ENCODE measurements at places on chromosomes 2 and 18.

DNA sequence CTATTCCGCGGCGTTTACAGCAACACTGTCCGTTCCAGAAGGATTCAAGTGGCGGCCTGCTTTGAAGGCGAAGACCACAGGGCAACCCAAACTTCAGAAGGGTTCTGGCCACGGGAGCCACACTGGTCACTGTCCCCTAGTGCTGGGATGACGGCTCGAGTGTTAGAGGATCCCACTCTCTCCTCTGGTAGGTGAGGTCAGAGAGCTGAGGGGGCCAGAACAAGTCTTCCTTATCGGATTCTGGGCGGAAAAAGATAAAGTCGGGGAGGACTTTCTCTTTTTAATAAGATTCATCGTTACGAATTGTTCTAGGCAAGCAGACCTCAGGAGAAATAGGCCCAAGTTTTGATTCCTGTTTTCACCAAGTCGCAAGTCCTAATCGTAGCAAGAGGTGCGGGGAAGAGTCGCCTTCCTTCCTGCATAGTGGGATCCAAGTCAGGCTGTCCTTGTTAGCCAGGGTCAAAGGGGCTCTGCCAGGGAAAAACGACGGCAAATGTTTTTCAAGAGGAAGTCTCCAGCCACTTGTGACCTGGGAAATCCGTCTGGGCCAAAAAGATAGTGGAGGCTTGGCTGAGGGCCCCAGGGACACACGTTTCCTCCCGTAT lies 864 bp upstream of the MYL12A start:
- no peak for DNase-seq

DNA sequence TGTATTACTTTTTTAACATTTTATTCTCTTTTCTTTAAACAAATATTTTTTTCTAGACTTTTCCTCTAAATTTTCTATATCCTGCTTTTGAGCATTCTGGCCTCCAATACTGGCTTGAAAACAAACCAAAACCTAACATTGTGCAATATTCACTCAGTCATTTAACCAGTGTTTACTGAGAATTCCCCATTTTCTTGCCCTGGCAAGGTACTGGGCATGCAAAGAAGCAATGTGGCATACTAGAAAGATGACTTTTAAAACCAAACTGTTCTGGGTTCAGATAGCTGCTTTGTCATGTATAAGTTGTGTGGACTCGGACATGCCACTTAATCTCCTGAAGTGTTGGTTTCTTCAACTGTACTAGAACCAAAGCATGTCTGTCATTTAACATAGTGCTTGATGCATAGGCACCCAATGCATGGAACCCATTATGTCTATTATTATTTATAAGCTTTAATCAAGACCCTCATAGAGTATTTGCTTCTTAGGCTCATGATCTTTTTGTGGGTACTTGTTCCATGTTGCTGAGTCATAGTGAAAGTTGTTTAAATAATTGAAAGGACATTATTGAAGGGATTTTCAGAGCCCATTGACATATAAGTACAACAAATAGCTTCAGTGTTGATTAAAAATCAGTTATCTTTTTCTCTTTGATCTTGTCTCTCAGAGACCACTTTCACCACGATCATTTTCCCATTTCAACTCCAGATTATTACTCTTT lies 185.4 kb upstream of the OSR1 start:
- no peak for DNase-seq

DNA sequence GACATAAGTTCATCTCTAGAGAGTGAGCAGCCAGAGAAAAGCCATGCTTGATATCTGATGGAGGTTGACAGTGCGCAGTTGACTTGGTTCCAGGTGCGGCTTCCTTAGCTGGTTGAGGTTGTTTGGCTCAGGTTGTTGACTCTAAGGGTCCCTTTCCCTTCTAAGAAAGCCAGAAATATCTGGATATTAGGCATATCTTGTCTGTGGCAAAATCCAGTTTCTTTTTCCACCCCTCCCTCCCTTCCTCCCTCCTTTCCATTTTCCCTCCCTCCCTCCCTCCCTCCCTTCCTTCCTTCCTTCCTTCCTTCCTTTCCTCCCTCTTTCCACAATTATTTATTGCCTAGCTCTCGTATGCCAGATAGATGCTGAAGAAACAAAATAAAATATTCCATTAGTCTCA lies 82.6 kb upstream of the TNP1 start:
- DNase-seq, result no peak

- DNase-seq, result no peak
Observed at GRCh38 chr2:23468474-23469141, 83.6 kb downstream of the KLHL29 start.

- no peak for DNase-seq
Observed at GRCh38 chr2:163736433-163737189, 803 bp upstream of the FIGN start.

DNA sequence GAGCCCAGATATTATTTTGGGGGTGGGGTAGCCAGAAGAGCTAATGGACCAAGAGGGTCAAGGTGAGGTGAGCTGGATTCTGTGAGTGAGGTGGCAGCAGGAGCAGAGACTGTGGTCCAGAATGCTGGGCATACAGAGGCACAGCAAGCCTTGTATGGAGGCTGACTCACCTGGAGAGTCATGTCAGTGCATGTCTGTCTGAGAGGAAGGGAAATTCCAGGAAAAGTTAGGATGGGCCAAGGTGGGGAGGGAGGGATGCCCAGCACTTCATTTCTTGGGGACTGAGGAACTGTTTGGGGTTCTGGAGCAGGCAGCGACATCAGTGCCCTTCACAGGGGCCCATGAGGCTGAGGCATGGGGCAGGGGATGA lies 21.1 kb downstream of the PER2 start:
- no peak for DNase-seq

DNA sequence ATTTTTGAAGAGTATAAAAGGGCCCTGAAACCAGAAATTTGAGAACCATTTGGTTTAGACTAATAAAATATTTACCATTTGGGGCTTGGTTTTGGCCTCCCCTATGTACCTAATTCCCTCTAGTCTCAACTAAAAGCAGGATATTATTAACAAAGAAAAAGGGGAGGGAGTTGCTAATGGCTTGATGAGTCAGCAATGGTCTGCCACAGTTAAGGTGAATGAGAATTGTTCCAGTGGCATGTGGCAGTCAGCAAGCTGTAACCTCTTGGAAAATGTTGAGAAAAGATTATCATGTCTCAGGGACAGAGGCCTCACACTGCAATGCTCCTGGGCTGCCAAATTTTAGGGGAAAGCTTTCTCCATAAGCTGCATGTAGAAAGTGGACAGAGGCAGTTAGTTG lies 20.1 kb upstream of the SLC39A10 start:
- DNase-seq, result no peak

- no peak for DNase-seq
Observed at GRCh38 chr2:170106102-170106840, 71.7 kb upstream of the MYO3B start.

- no peak for DNase-seq
Observed at GRCh38 chr2:190575263-190575662, 40.7 kb upstream of the NEMP2 start.

DNA sequence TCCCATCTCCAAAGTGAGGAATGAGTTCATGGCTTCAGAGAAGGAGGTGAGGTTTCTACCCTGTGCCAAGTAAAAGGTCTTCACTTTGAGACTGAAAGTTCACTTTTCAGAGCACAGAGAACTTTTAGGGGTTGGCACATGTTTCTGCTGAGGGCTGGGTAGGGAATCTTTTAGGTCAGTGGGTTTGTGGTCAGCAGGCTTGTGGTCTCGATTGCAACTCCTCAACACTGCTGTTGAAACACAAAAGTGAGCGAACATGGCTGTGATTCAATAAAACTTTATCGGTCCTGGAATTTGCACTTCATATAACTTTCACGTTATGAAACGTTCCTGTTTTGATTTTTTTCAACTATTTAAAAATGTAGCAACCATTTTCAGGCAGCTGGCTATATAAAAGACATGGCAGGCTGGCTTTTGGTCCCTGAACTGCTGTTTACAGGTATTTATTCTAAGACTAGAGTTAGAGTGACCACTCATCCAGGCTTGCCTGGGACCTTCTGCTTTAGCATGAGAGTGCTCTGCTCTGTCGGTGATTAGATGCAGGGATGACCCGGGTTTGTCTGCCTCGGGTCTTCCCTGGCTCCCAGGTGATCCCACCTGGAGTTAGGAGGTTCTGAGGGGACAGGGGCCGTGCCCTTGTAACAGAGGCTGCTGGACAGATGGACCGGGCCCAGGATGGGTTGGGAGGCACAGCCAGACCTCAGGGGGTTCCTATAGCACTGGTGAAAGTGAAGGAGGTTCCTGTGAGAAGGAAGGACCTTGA lies 62.7 kb upstream of the TAF1B start:
- no peak for DNase-seq

DNA sequence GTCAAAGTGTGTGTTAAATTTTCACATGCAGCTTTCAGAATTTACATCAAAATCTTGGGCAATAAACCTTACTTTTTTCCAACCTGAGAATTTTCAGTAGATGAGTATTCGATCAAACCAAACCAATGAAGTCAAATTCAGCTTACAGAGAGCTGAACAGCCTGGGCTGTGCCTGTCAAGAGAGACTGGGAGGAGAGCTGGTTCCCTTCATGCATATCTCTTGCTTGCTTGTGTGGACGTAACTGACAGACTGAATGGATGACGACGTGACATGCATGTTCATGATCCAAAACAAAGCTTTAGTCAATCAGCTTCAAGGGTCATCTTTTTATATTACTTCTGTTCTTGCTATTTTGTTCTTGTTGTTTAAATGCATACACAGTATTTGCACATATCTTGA lies 145.2 kb downstream of the GALNT3 start:
- no peak for DNase-seq

- DNase-seq, result peak; percentile 8
Observed at GRCh38 chr2:12106440-12107080, 360.1 kb downstream of the LPIN1 start.

GRCh38 chr2:74474481-74474880 lies 2.0 kb upstream of the MRPL53 start:
- no peak for DNase-seq

DNA sequence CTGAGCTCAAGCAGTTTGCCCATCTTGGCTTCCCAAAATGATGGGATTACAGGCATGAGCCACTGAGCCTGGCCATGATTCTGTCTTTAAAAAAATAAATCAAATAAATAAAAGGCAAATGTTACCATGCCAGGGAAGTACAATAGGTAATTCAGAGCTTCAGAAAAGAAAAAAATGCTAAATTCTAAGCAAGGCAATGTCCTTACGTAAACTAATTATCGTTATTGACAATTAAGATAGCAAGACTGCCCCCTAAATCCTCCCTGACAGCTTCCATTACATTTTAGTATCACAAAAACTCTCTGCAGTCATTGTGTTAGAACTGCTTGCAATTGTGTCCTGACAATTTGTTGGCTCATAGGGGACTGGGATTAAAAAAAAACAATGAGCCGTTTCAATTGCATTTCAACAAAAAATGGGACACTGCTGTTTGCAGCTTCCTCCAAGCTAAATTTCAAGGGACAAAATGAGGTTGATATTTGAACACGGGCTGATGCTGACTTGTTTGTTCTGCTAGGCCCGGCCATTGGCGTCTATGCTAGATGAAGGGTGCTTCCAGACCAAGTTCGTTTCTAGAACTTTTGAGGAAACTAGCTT lies 88.9 kb downstream of the MOGAT1 start:
- DNase-seq, result no peak

DNA sequence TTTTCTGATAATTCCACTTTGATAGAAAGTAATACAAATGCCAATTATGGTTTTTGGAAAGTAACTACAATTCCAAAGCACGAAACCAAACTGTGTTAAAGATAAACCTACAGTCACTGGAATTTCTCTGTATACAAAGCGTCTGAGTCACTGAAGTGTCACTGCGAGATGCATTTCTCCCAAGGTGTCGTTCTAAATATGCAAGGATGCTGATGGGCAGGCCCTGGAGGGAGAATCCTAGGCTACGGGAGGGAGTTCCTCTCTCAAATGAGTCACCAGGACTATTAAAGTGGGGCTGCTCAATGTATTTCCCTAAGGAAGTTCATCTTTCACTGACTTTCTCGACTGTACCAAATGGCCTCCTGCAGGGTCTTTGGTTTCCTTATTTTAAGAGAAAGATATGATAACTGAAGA lies 163.8 kb upstream of the STK17B start:
- no peak for DNase-seq

GRCh38 chr18:5909125-5909524 lies 13.8 kb upstream of the TMEM200C start:
- DNase-seq, result no peak

DNA sequence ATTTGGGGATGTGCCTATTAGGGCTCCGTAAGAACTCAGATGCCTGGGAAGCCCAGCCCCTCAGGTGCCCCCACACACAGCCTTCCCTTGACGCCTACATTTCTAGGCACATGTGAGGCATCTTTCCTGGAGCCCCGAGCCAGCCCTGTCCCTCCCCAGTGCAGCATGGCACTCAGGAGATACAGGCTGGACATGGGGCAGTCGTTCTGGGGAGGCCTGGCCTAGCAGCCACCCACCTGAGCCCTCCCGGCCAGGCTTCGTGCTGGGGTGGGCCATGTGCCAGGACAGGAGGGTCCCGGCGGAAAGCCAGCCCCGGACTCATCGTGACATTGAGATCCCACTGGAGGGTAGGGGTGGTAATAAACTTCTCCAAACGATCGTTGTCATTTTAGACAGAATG lies 15.2 kb downstream of the BOK start:
- no peak for DNase-seq

- no peak for DNase-seq
Observed at GRCh38 chr2:46306988-46307655, 9.9 kb downstream of the EPAS1 start.

DNA sequence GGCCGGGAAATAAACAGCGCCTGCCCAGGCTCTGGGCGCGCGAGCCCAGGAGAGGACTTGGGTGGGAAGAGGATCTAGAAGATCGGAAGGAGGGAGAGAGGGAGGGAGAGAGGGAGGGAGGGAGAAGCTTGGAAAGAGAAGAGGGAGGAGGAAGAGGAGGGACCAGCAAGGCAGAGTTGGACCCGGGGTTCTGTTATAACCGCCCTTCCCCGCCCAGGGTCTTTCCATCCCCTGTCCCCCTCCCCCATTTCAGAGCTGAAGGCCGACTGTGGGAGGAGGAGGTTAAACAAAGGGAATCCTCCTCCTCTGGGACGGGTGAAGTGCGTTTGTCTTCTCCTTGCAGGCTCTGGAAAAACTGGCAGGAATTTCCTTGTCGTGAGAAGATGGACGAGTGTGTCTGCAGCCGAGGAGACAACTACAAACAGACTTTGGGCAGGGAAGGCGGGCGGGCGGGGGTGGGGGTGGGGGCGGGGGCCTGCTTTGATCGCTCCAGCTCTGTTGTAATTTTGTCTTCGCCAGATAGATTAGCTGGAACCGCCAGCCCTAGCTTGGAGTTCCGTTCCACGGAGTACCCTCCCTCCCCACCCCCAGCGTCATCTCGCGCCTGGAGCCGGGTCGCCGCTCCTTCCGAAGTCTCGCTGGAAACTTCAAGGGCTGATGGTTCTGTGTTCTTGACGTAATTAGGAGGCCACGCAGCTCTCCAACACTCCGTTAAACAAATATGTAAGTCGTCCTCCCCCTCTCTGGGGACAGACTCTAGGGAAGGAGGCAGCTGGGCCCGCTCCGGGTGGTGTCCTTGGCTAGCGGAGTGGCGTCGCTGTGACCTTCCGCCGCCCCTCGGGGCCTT lies 6.4 kb upstream of the SP9 start:
- DNase-seq, result no peak

GRCh38 chr18:3449512-3450011 lies 410 bp upstream of the TGIF1 start:
- no peak for DNase-seq

GRCh38 chr18:75482880-75483279 lies 55.4 kb upstream of the SMIM21 start:
- DNase-seq, result no peak

GRCh38 chr2:241984658-241985057 lies 115.1 kb downstream of the RTP5 start:
- no peak for DNase-seq

GRCh38 chr2:47534179-47534919 lies 131.4 kb downstream of the MSH2 start:
- no peak for DNase-seq

GRCh38 chr18:78295262-78295661 lies 684.4 kb upstream of the SALL3 start:
- no peak for DNase-seq

- no peak for DNase-seq
Observed at GRCh38 chr2:170217778-170218251, 39.9 kb downstream of the MYO3B start.

All from AML-193 (cell line).